ENCODE measurements at places on chromosomes 6 and 20. TPM values are rescaled to one million over a fixed set of nuclear protein-coding genes. Genes with fewer than 3 reads are reported as not detected.
A peak's percentile ranks its signal among the peaks of the same experiment; 100 is the strongest.

The DHX16 gene
- total RNA-seq: 23.0 TPM

DNA sequence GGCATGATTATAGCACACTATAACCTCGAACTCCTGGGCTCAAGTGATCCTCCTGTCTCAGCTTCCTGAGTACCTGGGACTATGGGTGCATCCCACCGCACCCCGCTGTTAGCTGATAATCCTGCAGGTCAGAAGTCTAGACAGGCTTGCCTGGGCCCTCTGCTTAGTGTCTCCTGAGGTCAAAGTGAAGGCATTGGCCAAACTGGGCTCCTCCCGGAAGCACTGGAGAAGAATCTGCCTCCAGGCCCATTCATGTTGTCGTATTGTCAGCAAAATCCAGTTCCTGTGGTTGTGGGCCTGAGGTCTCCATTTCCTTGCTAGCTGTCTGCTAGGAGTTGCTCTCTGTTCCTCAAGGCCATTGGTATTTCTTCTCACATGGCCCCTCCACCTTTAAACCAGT lies 6.3 kb upstream of the MROH8 start:
- no peak for DNase-seq

DNA sequence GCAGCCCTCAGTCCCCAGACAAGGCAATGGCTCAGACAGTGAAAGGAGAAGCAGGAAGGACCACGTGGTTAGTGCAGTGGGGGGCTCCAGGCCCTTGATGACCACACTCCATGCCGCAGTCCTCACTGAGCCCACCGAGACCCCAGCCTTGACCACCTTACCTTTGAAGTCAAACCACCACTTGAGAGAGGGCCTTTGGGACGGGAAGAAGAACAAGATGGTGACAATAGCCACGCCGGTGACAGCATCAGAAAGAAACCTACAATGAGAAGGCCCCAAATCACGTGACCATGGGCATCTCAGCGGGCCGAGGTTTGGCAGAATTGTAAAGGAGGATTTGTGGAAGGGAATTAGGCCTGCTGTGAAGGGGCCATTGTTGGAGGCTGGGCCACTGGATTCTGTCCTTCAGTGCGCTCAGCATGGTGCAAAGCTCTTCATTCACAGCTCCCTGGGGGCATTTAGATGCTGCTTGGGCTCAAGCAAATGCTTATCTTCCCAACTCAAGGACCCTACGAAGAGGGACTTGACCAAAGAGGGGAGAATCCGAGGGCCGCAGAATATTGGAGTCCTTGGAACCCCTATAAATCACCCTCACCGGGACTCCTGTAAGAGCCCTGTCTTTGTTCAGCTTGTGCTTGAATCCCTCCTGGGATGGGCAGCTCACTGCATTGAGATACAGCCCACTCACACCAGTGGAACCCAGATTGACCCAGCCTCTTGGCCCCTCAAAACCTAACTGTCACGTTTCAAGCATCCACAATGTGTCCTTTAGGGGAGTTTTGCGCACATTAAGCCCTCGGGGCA lies 33.2 kb upstream of the OCSTAMP start:
- DNase-seq: no peak

The DEFB127 gene
- total RNA-seq: not detected

GRCh38 chr6:143884216-143884900 lies 20.1 kb downstream of the ZC2HC1B start:
- no peak for DNase-seq

The DEFB128 gene
- total RNA-seq: not detected

DNA sequence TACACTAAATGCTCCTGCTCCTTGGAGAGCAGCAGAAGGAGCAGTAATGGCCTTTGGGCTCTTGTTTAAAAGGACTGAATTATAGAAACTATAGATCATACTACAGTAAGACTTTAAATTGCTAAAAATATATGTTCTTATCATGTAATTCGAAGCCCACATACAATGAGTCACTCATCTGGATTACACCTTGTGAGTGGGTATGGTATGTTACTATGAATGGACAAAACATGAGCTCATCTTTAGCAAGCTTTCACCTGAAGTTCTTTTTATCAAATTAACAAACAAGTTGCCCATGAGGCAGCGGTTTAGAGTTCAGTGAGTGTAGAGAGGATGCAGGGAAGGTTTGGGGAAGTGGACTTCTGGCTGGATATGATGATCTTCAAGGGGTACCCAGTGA lies 114.4 kb upstream of the CCN2 start:
- no peak for DNase-seq

DNA sequence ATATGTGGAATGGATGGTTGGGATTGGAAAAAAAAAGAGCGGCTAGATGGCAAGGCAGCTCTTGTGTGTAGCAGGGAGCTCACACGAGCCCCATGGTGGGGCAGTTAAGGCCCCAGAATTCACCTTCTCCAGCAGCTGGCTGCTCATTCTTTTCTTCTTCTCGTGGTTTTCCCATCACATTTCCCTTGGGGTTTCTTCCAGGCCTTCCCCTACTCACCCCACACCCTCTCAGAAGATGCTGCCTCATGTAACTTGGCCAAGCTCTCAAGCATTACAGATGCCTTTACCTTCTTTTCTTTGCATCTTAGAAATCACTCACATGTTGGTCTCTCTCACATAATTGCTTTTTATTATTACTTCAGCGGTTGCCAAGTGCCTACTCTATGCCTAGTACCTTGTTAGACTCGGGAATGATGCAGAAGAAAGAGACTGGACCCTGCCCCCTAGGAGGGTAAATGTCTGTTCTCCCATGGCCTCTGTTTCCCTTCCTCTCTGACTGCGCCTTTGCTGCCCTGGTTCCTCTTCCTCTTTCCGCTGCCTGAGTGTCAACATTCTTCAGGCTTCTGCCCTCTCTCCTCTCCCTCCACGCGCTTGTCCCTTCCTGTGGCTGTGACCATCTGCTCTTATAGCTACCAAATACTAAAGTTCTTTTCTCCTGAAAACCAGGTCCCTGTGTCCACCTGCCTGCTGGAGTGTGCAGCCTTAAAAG lies 28.6 kb downstream of the PPARD start:
- DNase-seq: no peak

- DNase-seq: no peak
These were observed 8.3 kb upstream of the WFDC2 start for GRCh38 chr20:45461225-45461624.

GRCh38 chr6:33868141-33868540 lies 64.3 kb upstream of the MLN start:
- no peak for DNase-seq

The CALHM6 gene
- total RNA-seq: 6.6 TPM

The PDYN gene
- not detected for total RNA-seq

GRCh38 chr6:166343150-166343487 lies 774 bp upstream of the SFT2D1 start:
- DNase-seq: no peak

The SLC25A27 gene
- 10.1 TPM for total RNA-seq

DNA sequence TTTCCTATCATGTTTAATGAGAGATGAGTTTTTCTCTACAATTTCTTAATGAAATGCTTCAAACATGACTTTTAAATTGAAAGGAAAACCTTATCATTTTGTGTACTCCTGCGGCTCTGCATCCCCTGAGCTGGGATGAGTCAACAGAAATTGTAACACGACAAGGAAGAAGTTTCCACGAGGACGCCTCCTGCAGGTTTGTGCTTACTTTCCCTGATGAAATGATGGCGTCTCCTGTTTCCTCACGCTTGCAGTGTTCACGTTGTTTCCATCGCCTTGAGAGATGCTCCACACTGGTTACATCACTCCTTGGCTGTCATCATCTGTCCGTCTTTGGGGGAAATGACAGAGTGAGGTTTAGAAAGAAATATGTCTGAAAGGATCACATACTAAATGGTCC lies 233.7 kb upstream of the ZFP64 start:
- no peak for DNase-seq

The THBD gene
- 130 TPM for total RNA-seq

GRCh38 chr6:121849477-121849876 lies 414.0 kb downstream of the GJA1 start:
- no peak for DNase-seq

GRCh38 chr20:17427638-17428037 lies 103.5 kb downstream of the BFSP1 start:
- DNase-seq: no peak

DNA sequence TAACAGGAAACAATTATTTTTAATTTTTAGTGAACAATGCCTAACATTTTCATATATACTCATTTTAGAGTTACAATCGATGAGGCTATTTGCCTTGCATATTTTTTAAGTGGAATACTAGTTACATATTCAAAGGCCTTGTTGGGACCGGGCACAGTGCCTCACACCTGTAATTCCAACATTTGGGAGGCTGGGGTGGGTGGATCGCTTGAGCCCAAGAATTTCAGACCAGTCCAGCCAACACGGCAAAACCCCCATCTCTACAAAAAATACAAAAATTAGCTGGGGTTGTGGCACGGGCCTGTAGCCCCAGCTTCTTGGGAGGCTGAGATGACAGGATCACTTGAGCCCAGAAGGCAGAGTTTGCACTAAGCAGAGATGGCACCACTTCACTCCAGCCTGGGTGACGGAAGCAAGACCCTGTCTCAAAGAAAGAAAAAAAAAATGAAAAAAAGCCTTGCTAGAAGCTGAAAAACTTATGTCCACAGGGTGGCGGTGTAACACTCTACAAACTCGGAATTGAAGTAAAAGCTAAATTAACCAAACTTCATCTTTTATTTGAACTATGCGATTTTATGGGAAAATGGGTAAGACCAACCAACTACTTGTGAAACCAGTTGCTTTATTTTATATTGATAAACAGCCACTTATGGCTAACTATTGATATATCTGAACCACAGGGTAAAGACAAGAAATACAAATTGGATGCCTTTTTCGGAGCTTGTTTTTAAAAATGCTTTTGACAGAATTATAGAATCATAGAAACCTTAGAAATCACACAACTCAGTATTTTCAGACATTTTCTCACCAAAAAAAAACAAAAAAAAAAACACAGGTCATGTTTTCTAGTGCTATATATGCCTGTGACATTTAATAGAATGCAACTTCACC lies 24.1 kb upstream of the ROS1 start:
- peak; percentile 48 for DNase-seq

The FERMT1 gene
- 0.84 TPM for total RNA-seq

The MRAP2 gene
- total RNA-seq: 0.19 TPM

GRCh38 chr6:7723041-7723447 lies 2.9 kb upstream of the BMP6 start:
- peak; percentile 95 for DNase-seq

GRCh38 chr6:108726726-108727339 lies 121.4 kb upstream of the ARMC2 start:
- DNase-seq: no peak

DNA sequence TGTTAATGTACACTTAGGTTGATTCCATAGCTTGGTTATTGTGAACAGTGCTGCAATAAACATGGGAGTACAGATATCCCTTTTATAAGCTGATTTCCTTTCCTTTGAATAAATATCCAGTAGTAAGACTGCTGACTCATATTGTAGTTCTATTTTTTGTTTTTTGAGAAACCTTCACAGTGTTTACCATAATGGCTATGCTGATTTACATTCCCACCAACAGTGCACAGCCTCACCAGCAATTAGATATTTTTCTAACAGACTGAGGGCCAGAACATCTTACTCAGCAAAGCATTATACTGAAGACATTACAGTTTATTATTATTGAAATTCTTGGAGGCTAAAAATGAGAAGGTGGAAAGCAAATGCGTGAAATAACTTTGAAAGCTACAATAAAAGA lies 187.3 kb upstream of the HEY2 start:
- no peak for DNase-seq

GRCh38 chr6:104642871-104643270 lies 216.8 kb downstream of the HACE1 start:
- DNase-seq: no peak

DNA sequence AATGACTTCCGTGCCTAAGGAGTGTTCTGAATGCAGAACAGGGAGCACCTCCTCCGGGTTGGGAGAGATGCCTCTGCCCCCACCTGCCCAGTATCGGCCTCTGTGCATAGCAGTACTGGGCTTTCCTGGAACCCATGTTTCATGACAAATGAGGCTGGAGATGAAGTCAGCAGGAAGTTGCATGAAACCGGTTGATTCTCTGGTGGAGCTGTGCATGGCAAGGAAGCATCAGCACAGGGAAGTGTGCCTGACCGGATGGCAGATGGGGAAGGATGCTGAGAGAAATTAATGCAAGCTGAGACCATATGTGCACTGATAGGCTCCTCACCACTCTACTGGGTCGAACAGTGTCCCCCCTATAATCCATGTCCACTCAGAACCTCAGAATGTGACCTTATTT lies 155.5 kb downstream of the CDH26 start:
- no peak for DNase-seq

GRCh38 chr6:111478749-111479148 lies 4.3 kb downstream of the REV3L start:
- no peak for DNase-seq

DNA sequence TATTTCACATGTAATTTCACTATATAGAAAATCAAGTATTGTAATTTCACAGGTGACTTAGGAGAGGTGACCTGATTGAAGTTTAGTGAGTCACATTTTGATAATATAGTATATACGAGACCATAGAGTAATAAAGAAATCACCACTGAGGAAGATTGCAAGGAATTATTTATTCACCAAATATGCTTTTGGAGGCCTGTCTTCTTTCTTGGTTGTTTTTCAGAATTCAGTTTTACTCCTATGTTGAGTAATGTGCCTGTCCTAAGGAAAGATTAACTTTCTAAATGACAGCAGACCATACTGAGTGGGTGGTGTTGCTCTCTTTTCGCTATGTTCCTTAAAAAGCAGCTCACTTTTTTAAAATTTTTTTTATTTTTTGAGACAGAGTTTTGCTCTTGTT lies 87.5 kb upstream of the FOXO3 start:
- no peak for DNase-seq

- no peak for DNase-seq
These were observed 3.5 kb downstream of the ANKRD60 start for GRCh38 chr20:58224974-58225373.

DNA sequence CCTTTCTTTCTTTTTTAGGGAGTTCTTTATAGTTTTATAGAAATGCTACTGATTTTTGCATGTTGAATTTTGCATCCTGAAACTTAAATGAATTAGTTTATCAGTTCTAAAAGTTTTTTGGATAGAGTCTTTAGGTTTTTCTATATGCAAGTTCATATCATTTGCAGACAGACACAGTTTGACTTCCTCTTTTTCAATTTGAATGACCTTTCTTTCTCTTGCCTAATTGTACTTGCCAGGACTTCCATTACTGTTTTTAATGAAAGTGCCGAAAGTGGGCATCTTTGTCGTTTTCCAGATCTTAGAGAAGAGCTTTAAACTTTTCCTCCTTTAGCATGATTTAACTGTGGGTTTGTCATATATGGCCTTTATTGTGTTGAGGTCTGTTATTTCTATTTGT lies 21.1 kb upstream of the EDN1 start:
- DNase-seq: no peak

GRCh38 chr6:54299542-54300269 lies 8.5 kb upstream of the TINAG start:
- DNase-seq: no peak

- DNase-seq: no peak
These were observed 10.6 kb downstream of the PDYN start for GRCh38 chr20:1983301-1983700.

GRCh38 chr6:125114248-125114858 lies 39.2 kb upstream of the TPD52L1 start:
- peak; percentile 64 for DNase-seq

The PNLDC1 gene
- total RNA-seq: not detected

DNA sequence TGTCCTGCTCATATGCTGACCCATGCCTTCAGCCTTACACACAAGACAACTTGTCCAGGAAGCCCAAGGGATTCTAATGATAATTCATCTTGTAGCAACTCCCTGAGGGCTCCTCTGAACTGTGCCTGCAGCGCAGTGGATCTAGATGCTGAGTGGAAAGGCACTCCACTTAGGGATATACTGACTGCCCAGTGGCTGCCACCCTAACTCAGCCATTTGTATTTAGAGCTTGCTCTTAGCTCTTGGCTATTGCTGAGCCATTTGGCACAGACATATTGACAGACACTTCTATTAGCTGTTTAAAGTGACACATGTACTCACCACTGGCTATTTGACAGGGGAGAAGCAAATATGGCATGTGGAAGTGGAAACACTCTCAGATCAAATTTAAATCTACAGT lies 278.3 kb upstream of the SGK1 start:
- DNase-seq: no peak
